Myocyte (in vitro differentiated cells): ENCODE measurements at places on chromosomes 11 and 22. TPM values are rescaled to one million over a fixed set of nuclear protein-coding genes. Genes with fewer than 3 reads are reported as not detected.

DNA sequence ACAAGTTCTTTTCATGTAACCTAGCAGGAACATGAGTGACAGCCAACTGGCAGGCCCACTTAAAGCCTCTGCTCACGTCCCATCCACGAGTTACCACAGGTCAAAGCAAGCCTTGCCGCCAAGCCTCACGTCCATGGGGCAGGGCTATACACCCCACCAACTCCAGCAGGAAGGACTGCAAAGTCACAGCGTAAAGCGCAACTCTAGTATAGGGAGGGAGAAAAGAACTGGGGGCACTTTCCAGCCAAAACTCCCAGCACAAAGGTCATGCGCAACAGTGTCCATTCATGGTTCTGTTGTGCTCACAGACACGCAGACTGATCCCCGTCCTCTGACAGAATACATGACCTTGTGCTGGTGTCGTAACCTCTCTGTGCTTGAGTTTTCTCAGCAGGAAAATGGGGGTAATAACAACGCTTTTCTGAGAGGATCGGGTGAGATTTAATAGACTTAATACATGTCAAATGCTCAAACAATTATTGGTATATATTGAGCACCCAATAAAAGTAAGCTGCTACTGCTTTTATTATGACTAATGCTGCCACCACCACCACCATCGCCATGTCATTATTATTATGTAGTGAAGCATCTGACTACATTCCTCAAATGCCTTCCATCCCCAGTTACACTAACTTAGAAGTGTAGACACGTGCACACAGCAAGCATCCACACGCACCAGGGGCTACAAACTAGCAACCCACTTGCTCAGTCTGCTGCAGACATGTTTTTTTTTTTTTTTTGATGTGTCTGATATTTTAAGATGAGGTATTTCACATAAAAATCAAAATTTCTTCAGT is 104.4 kb upstream of the PARVA start:
- DNase-seq: peak; percentile 56

- no peak for DNase-seq
Measured at GRCh38 chr11:95466416-95466815, 235.4 kb upstream of the SESN3 start.

DNA sequence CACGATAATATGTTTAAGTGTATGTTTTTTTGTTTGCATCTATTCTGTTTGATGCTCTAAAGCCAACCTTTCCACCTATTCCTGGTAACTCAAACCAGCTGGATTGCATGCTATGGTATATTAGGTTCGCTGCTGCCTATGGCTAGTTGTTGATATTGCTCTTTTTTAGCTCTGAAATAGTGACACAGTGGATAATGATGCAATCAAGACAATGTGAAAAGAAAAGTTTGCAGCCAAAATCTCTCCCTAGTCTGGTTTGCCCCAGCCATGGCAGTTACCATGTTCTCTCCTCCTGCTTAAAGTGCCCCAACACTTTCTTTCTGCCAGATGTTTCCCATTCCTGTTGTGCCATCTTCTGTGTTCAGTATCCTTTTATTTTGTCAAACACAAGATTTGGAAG is 269.7 kb downstream of the DYNC2H1 start:
- DNase-seq: no peak

GRCh38 chr11:24661331-24661730 is 164.5 kb downstream of the LUZP2 start:
- DNase-seq: no peak

DNA sequence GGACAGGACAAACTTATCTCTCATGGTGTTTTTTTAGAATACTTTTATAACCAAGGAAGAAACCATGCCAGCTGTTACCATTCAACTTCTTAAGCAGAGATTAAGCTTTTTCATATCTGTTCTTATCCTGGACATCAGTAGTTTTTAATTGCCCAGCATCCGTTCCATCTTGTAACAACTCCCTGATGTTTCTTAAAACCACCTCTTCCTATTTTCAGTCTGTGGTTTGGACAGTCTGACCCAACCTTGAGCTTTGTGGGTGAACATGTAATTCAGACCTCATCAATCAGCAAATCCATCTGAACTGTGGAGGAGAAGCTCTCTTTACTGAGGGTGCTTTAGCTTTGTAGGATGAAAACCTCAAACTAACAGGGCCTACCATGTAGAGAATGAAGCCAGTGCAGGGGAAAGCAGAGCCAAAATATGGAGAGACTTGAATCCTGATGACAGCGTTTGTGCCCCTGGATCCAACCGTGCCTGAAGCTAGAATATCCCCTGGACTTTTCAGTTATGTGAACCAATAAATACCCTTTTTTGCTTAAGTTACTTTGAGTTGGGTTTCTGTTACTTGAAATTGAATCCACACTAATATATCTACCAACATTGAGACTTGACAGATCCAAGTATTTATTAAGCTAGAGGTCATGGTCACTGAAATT is 9.4 kb downstream of the TUG1 start:
- peak; percentile 36 for DNase-seq

DNA sequence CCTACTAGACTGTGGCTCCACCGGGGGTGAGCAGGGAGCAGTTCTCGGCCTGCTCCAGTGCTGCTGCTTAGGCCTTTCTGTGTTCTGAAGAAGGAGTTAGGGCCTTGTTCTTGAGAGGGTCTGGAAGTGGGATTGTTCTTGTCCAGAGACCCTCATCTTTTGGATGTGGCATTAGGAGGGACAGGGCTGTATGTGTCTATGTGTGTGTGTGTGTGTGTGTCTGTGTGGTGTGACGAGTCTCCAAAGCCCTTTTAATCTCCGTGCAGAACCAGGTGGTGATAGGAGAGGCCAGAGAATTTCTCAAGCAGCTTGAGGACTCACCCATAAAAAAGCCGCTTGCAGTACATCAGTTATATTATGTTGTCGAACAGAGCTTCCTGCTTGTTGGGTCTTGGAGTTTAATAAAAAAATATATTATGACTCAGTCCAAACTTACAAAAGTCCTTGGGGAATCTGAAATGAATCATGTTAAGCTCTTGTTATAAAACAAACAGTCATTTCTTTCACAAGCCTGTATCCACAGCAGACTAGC is 196.5 kb downstream of the TENM4 start:
- DNase-seq: peak; percentile 16

DNA sequence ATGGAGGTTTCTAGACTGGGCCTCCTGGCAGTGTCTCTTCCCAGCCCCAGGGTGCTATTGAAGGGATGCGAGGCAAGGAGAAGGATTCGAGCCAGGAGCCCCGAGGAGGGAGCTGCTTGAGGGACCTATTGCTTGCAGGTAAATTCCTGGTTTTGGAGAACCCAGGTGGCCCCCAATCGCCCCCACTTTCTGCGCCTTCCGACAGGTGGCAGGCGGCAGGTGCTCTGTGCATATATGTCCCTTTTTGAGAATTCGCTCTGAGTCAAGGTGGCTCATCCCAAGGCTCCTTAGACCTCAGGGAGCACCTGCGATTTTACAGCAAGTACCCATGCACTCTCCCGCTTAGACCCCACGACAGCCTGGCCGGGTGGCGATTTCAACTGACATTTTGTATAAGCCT is 40.3 kb upstream of the SHISAL1 start:
- no peak for DNase-seq

DNA sequence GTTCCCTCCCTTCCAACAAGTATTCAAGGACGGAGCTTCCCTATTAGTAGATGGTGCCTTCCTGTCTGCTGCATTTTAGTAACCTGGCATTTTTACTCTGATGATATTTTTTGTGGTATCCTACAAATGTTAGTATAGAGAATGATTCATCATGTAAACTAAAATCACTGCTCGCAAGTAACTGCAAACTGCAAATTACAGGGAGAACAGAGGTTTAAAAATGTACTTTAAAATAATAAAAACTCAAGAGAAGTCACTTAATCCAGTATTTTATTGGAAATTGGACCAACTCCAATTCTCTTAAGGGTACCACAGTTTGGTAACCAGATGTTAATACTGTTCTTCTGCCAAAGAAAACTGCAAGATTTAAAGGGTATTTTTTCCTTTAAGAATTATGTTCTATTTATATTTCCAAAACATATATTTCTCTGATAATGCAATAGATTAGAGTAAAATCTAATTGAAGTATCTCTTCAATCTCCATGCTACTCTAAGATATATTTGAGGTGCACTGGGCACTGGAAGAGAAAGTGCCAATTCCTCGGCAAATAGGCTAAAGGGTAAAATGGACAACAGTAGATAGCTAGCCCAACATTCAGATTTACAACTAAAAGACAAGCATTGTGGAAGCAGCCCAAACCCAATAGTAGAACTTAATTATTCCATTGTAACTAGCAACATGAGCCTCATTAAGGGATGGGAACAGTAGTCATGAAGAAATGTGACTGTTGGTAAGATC is 298.0 kb downstream of the TTC28 start:
- peak; percentile 17 for DNase-seq

GRCh38 chr22:32539631-32540421 is 65.2 kb downstream of the FBXO7 start:
- peak; percentile 94 for DNase-seq

DNA sequence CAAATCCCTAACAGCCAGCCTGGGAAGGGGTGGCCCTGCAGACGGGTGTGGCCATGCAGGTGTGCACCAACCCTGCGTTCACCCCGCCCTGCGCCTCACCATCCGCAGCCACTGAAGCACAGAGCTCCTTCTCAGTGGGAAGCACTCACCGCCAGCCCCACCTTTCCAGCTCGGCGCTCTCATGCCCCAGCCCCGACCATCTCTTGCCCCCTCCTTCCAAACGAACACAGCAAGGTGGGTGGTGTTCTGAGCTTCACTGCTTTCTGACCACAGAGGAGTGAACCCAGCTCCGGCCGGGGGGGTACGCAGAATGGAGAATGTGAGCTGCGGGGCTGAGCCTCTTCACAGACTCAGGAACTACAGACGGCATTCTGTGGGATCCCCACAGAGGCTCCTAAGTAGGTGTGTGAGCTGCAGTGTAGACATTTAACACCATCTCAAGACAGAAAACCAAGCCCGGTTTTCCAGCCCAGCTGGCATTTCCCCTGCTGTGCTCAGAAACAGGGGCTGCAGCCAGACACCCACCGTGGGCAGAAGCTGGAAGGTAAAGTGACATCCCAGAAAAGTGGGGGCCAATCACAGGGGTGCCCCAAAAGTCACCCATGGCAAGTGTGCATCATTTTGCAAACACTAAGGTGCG is 88.4 kb upstream of the RTL6 start:
- no peak for DNase-seq

GRCh38 chr11:85697747-85698146 is 11.8 kb upstream of the CCDC89 start:
- DNase-seq: no peak

GRCh38 chr11:33376331-33377310 is 119.4 kb downstream of the HIPK3 start:
- peak; percentile 32 for DNase-seq

- DNase-seq: peak; percentile 85
Measured at GRCh38 chr11:35288817-35289541, 130.4 kb downstream of the SLC1A2 start.

GRCh38 chr11:72308226-72309073 is 64.5 kb upstream of the PHOX2A start:
- no peak for DNase-seq

DNA sequence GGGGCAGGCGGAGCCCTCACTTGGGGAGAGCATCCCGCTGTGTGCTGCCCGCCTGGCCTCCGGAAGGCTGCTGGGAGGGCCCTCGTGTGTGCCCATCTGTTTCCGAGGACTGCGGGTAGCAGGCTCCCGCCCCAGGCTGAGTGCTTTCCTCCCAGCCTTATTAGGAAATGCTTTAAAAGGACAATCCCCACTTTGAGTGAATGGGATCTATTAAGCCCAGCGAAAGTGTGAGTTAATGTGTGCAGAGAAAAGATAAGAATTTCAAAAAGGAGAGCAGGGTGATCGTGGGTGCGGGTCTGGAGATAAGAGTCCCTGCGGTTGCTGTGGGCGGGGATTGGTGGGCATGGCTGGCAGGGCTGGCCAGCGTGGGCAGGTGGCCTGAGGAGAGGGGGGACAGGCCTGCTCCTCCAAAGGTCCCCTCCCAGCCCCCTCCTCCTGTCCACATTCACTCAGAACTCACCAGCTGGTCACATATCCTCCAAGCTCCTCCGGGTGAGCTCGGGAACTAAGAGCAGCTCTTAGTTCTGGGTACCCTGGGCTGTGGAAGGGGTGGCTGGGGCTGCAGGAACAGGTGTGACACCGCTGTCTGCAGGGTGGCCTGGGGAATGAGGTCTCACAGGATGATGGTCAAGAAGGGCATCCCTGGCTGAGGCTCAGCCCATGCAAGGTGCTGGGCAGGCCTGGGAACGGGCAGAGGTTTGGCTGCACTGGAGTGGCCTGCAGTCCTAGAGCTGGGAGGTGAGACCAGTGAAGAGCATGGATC is 1260.3 kb downstream of the BRD1 start:
- no peak for DNase-seq

DNA sequence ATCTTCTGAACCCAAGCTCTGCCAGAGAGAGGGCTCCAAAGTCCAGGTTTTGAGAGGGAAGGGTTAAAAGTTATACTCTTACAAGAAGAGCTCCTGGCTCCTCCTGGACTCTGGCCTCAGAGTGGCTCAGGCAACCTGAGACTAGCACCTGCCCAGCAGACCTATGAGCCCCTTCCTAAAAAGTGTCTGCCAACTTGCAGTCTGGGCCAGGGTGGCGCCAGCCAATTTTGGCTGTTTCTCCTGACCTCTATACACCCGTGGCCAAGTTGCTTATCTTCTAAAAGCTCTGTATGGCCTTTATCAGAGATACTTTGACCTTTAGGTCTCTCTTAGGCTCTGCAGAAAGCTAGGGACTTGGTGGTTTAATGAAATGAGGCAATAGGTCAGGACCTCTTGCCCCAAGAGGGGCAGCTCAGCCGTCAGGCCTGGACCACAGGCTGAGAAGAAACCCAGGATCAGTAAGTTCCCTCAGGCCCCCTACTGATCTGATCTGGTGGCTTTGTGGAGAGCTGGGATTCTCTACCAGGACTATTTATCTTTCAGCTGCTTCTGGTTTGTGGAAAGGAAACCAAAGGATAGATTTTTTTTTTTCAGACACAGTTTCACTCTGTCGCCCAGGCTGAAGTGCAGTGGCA is 10.3 kb upstream of the UCP3 start:
- DNase-seq: peak; percentile 19

DNA sequence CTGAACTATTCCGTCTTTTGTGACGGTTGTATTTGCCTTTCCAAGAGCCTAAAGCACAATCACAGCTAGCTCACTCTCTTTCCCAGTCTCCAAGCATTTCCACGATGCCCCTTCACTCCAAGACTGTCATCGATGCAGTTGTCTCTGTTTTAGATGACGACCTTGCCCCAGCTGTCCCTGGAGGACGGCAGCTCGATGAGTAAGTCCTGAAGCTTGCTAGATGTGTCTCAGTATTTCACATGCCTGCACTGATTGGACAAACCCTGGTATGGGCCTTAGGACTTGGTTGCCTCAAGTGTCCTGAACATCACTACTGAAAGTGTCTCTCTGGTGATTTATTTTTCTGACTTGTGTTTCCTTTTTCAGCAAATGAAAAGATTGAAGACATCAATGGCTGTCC is 129.9 kb downstream of the NAV2 start:
- peak; percentile 96 for DNase-seq

MOGAT2 gene
- not detected in 2 replicates for total RNA-seq

IGLL5 gene
- total RNA-seq: not detected in 2 replicates

SPDYC gene
- not detected in 2 replicates for total RNA-seq

LARGE2 gene
- total RNA-seq: not detected in 2 replicates

RFPL3 gene
- total RNA-seq: not detected in 2 replicates
